Activated T-cell treated with anti-CD3 and anti-CD28 coated beads, Interleukin-2, amount 50 U/mL, for 1 hour (primary cell): ENCODE measurements at places on chromosomes 2 and 18.

- no peak for DNase-seq
These were observed 121.9 kb downstream of the MCFD2 start for GRCh38 chr2:46793423-46794416.

DNA sequence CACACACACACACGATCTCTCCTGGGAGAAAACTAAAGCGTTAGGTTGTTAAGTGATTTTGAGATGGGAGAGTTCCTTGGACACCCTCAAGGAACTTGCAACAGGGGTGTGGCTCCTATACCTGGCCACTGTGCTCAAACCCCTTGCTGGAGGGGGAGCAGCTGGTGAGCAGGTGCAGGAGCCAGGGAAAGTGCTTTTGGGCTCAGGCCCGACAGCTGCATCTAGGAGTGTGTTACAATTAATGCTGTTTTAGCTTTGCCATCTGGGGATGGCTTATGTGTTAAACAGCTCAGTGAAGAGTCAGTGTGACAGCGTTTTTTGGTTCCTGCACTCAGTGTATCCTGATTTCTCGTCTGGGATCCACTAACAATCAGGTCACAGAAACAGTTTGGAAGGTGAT, 510.8 kb downstream of the TRIB2 start:
- no peak for DNase-seq

DNA sequence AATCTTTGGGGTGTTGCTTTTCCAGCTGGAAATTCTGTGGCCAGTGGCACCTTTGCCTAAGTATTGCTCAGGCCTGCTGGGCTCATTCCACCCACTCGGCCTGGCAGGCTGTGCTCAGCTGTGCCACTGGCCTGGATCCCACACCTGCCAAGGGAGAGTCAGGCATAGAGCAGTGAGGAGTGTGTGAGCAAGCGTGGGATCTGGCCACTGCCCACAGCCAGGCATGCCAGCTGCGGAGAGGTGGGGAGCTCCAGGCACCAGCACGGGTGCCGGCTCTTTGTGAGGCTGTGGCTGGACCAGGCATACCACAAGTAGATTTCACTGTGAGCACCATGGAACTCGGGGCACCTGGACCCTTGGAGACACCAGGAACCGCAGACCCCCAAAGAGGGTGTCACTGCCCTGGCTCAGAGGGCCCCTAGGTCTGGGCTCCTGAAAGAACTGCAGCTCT, 118.1 kb upstream of the MAP2 start:
- no peak for DNase-seq

GRCh38 chr2:43273529-43273928, 47.1 kb upstream of the ZFP36L2 start:
- no peak for DNase-seq

DNA sequence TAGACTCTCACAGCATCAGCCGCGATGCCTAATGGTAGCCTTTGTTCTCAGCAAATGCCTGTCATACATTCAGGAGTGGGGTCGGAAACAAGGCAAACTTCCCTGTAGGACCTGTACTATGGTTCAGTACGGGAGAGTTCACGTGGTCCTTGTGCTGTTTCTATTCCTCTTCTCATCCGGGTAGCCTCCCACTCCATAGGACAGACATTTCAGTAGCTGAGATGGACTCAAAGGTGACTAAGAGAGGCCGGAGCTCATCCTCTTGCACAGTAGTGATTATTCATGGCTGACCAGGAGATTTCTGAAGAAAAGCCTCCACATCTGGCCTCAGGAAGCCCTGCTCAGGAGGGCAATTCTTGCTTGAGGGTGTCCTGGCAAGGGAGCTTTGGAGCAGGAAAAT, 117.8 kb upstream of the SPRED2 start:
- no peak for DNase-seq

DNA sequence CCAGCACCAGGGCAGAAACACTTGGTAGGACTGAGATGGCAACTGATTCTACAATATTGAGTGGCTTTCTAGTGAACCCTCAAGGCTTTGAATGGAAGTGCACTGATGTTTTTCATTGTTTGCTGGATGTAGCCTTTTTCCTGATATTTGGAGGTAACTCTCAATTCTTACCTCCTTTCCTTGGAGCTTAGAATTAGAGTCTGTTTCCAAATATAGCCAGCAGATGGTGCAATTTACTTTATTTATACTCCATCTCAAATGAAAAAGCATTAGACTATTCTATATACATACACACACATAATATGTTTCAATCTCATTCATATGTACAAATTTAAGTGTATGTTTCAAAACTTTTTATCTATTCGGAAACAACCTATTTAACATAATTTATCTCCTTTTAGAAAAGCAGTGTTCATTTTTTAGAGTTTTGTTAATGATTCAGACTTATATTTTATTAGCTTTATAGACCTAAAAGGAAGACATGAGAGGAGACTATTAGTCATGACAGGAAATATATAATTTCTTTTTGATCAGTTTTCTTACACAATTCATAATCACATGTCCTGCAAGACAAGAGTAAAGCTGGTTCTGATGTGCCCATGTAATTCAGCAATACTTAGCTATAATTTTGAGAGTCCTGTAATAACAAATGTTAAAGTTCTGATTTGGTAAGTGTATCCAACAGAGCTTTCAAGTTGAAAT, 124.8 kb downstream of the NUP35 start:
- no peak for DNase-seq

- no peak for DNase-seq
These were observed 16.5 kb downstream of the CDH19 start for GRCh38 chr18:66587430-66587829.

DNA sequence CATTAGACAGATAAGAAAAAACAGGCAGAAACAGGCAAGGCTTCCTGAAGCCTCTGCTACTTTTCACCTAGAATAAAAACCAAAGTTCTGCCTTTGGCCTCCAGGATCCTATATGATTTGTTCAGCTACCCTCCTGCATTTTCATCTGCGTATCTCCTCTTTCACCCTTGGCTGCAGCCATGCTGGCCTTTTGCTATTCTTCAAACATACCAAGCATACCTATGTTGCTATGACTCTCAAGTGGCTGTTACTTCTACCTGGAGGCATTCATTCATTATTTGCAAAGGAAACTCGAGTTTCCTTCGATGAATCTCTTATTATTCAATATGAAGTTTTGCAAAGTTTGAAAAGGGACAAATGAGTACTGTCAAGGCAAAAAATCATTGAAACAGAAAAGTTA, 106.4 kb upstream of the HNMT start:
- no peak for DNase-seq

DNA sequence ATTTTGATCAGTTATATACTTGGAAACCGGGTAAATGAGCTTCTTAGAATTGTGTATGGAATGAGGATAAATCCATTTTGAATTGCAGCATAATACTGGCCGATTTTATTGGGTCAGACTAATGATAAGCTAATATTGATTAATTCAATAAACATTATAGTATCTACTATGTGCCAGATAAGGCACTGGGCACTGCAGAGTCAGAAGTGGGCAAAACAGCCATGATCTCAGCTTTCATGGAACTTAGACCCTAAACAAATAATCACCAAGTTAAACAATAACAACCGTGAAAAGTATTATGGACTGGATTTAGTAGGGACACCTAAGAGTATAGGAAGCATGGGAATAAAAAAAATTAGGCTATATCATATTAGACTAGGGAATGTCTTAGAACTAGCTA, 297.0 kb upstream of the PKDCC start:
- no peak for DNase-seq

GRCh38 chr2:240563951-240564560, 3.9 kb downstream of the DUSP28 start:
- no peak for DNase-seq

DNA sequence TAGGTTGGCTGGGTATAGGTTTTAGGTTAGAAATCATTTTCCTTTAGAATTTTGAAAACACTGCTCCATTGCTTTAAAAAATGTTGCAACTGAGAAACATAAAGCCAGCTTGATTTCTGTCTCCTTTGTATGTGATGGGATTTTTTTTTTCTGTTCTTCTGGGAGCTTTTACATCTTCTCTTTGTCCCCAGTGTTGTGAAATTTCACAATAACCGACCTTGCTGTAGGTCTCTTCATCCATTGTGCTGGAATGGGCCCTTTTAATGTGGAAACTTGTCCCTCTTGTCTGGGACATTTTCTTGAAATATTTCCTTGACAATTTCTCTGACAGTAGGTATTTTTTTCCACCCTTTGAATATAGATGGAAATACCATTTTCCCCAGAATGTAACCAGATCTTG, 44.0 kb upstream of the LAPTM4A start:
- DNase-seq: no peak
